ENCODE measurements at places on chromosomes 1 and 21.

DNA sequence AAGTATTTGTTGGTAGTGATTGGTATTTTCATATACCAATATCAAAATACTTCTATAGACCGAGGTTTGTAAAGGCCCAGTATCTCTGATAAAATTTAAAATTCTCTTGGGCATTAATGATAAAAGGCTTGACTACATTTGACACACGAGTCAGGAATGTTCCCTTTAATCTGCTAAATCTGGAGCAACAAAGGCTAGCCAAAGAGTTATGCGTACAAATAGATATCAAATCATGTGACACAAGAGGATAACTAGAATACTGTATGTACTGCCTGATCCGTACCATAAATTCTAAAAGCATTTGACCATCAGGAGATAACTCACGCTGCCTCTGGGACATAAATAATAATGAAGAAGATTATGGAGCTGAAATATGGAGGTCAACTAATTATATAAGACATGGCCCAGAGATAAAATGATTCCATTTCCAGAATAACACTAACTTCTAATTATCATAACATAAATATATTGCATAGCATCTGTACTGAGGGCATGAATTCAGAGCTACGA lies 64.2 kb upstream of the SH3GLB1 start:
- DNase-seq, result peak; percentile 80

- no peak for DNase-seq
Observed at GRCh38 chr1:54627196-54627595, 3.9 kb upstream of the FAM151A start.

- DNase-seq, result no peak
Observed at GRCh38 chr1:112982328-112982727, 26.3 kb upstream of the SLC16A1 start.

GRCh38 chr1:31102501-31102950 lies 37.0 kb upstream of the PUM1 start:
- peak; percentile 93 for DNase-seq

GRCh38 chr1:59699227-59699847 lies 115.4 kb upstream of the HOOK1 start:
- DNase-seq, result peak; percentile 51

DNA sequence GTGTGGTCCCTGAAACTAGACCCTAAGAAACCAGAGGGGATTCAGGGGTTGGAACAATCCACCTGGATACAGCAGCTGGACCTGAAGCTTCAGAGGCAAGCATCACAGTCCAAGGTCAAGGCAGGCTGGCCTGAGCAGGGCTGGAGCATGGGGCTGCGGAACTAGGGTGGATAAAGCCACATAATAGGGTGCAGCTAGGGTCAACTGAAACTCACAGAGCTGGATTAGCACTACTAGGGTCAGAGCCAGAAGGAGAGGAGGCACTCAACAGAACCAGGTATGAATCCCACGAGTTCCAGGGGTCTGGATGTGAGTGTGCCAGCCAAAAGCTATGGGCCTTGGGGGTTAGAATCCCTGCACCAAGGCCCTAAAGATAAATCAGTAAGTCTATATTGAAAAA lies 231.0 kb upstream of the KIAA0040 start:
- DNase-seq, result no peak

DNA sequence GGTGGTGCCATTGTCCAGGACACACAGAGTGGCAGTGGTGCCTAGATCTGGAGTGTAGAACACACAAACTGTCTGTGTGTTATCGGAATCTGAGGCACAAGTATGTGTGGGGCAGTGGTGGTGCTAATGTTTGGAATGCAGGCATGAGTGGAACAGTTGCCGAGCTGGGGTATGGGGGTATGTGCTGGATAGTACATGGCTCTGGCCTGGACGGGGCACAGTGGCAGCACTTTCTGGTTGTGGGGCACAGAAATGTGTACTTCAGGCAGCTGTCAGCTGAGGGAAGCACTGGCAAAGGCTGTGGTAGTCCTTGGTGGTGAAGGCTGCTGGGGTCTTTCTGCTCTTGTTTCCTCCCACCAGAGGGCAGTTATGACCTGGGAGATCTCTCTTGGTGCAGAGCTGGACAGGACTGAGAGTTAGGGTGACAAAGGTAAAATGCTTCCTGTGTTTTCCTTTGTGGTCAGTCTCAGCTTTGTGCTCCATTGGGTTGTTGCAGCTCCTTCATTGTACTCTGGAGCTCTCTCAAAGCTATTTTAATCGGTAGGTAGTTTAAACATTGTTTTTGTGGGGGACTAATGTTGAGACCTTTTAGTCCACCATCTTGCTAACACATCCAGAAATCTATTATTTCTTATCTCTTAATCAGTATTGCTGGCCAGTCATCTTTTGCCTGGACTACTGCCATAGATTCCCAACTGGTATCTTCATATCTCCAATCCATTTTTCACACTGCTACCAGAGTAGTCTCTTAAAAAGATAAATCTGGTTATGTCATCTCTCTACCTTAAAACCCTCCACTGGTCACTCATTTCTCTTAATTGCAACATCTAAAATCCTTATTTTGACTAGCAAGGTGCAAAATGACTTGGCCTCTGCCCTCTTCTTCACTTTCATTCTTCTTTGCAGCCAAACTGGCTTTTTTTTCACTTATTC lies 83.9 kb upstream of the NBPF4 start:
- no peak for DNase-seq

DNA sequence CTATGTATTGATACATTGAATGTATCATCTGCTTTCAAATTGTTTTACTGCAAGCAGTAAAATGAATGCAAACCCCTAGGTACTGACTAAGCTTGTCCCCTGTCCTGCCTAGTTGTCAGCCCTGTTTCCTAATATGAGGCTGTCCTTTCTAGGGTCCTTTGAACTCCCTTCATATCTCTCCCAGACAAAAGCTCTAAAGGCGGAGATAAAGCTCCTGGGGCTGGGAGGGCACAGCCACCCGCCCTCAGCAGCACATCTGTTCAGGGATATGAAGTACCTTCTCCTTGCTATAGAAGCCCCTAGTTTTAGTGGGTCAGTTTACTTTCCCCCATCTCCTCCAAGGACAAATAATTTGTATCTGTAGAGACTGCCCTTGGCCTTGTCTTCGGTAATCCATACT lies 93.1 kb upstream of the ETS2 start:
- no peak for DNase-seq

- no peak for DNase-seq
Observed at GRCh38 chr21:39686646-39687468, 58.1 kb upstream of the IGSF5 start.

DNA sequence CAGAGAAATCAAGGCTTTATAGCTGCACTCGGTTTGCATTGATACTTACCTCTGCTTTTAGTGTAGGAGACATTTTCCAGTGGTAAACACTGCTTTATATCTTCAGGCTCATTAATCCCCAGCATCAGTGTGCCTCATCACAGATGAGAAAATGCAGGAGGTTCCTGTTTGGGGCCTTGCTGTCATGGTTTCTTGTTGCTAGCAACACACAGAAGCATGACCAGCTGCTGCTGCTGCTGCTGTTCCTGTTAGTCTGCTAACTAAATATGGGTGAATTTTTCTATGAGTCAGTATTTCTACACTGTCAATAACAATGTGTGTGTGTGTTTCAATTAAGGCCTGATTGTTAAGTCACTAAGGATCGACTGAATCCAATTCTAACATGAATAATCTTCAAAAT lies 85.8 kb upstream of the RGS1 start:
- DNase-seq, result peak; percentile 95

DNA sequence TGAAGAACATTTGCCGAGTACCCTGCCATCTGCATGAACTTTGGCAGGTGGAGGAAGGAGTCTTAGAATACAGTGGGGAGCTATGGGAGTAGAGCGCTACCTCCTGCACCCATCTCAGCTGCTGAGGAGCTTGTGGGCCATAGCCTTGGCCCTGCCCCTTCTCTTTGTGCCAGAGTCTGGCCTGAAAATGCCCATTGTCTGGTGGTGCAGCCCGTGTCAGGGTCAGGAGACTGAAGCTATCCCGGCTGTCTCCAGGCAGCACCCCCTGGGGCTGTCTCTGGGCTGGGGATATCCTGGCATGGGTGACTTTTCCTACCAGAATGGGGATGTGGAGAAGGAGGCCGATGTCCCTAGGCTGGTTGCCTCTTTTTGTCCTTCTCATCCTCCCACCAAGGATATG lies 7.3 kb downstream of the IPO13 start:
- no peak for DNase-seq

DNA sequence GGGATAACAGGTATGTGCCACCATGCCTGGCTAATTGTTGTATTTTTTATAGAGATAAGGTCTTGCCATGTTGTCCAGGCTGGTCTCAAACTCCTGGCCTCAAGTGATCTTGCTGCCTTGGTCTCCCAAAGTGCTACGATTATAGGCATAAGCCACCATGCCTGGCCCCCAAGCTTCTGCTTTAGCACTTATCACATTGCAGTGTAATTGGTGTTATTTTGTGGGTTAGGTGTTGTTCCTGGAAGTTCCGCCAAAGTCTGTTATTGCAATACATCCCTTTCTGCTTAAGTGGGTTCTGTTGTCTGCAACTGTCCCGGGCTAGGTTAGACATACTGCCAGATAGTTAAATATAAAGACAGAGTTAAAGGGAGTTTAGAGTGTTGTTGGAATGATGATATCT lies 3.4 kb downstream of the ZCCHC17 start:
- no peak for DNase-seq

- DNase-seq, result no peak
Observed at GRCh38 chr1:31072304-31072746, 6.8 kb upstream of the PUM1 start.
